Activated CD4-positive, alpha-beta T cell treated with anti-CD3 and anti-CD28 coated beads, Interleukin-2, amount 50 U/mL, for 1 hour (primary cell): ENCODE measurements at places on chromosomes 3 and 15.

DNA sequence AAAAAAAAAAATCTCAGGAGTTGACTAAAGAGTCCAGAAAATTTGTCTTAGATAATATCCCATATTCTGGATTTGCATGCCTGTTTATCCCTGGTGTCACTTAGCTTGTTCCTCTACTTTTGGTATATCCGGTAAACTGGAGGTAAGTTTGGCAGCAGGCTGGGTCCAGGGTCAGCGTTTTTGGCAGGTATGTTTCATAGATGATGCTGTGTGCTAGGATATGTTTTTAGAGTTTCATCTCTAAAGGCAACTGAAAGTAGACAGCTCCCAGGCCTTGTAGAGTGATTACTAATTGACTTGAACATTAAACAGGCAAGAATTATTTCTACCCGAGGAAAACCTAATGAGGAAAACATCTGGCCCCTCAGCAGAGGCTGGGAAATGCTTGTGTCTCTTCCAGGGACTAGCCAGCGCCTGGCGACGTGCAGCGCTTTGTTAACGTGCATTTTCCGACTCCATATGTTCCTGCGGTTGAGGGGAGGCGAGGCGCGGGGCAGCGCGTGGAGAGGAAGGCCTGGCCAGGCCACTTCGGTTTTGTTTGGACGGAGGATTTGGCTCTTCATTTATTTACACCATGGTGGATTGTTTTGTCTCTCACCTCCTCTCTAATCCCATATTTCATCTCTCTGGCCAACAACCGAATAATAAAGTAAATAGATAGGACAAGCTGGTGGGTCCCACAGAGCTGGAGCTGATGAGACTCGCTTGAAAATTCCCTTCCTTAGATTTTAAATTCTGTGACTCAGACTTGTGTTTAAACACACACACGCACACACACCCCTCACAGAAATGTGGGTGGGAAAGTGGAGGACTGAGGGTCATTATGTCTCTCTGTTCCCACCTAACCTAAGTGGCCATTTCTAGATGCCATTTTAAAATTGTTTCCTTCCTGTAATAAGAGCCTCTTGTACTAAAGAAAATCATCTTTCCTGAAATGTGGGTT, 65.3 kb downstream of the ASB7 start:
- no peak for DNase-seq

DNA sequence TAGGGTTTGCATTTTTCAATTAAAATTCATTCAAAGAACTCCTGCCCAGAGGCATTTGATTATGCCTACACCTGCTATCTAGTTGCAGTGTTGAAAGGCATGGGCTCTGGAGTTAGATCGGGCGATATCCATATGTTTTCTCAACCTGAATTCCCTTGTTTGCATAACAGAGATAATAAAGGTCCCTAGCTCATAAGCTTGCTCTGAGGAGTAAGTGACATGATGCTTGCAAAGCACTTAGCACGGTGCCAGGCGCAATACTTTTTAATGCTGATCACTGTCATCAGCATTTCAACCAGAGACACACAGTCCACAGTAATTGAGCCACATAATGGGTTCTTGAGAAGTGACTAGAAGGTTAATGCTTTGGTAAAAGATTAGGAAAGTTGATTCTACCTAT, 106.3 kb upstream of the SAMMSON start:
- DNase-seq: no peak

DNA sequence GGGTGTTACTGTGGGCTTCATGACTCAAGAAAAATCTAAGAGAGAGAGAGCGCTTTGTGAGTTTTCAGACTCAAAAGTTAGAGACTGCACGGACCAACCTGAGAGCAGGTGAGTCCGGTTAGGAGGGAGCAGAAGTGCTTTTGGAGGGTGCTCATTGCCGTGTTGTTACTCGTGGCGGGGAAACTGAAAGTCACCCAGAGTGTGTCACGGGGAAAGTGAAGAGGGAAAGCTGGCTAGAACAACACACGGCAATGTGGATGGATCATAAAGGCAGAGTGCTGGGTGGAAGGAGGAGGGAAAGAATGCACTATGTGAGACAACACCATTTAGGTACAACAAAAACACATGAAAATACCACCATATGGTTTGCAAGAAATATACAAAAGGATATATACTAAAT, 112.3 kb downstream of the BDH1 start:
- DNase-seq: no peak

DNA sequence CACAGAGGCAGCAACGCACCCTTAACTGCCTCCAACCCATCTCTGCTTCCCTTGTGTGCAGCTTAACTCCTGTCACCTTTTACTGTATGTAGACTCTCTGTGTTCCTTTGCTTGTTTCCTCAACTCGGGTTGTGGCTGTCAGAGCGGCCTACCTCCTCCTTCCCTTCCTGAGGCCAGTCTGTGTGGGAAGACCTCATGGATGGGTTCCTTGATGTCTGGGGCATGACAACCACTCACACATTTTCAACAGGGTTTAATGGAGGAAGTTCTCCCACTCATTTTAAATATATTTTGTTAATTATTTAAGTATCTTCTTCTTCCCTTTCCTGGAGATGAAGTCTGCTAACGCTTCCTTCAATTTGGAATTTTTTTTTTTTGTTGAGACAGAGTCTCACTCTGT, 1.8 kb upstream of the CSPG5 start:
- no peak for DNase-seq

DNA sequence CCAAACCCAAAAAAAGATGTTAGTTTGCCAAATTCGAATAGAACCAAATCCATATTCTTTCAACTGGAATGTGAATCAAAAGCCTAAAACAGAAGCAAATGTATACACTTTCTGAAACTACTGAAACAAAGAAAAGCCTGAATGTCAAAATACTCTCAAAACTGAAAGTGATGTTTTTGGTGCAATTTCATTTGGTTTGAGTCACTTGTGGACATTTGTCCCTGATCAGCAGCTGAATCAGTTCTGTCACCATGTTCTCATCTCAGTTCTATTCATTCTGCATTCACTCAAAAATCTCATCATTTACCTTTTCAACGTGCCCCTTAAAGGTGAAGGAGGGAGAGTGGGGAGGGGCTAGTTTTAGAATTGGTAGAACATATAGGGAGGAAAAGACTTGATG, 266.8 kb downstream of the ABHD5 start:
- DNase-seq: no peak

- no peak for DNase-seq
Observed at GRCh38 chr15:42457445-42458442, 33.2 kb downstream of the ZNF106 start.

GRCh38 chr3:104537323-104537722, 829.4 kb upstream of the ALCAM start:
- DNase-seq: no peak

DNA sequence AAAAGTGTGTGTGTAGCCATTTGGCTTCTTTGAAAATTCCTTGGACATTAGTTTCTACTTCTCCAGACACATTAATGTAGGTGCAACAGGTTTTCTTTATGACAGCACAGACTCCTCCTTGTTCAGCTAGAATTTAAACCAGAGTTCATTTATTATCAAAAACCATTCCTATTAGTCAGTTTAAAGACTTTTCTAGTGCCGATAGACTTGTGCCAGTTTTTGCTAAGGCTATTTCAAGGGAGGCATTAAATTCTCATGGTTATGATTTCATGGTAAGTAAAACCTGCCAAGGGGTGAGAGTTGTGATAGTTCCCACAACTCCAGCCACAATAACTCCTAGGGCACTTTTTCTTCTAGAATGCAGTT, 20.6 kb upstream of the SENP7 start:
- DNase-seq: no peak

DNA sequence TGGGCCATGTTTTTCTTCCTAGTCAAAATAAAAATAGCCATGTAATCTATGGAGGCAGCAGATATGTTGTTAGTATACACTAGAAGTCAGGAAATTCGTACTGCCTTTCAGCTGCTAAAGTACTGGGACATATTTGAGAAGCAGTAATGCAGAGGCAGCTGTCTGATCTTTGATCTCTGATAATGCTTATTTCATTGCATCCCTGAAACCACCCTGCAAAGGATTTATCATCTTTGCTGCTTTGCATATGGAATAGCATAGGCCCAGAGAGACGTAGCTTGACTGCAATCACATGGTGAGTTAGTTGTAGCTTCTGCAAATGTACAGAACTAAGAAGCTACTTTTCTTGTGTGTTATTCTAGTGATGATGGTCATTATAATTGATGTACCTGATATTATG, 52.4 kb downstream of the RBM6 start:
- DNase-seq: no peak

GRCh38 chr3:32816439-32817256, 1.1 kb upstream of the TRIM71 start:
- DNase-seq: no peak

GRCh38 chr3:190056742-190057141, 64.0 kb downstream of the P3H2 start:
- DNase-seq: no peak

DNA sequence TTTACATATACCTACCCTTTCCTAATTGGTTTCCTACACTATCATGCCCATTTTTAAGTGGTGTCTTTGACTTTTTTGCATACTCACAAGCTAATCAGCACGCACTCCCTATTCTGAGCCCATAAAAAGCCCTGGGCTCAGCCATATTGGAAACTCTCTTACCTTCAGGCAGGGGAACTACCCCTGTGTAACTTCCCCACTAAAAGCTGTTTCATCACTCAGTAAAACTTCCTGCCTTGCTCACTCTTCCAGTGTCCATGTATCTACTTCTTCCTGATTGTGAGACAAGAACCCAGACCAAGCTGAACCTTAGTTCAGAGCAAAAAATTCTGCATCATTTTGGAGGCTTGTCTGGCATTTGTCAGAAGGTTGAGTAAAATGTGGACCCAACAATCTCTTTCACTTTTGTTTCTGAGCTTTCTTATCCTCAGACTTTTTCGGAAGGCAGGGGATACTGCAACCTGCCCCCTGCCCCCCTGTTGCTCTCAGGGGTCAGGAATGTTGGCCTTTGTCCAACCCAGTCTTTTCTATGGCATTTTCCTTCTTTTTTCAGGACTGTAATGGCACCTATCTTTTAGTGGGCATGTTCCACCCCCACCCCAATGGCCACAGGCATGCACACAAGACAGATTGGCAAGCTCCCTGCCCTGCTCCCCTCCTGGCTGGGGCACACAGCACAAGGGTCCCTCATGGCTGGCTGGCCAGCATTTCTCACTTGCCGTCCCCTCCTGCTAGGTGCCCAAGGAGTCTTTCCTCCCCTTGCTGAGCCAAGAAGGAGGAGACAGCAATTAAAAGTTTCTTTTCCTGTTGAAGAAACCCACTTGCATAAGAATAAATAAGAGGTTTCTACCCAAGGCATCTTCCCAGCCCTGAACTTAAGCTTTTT, 26.3 kb upstream of the TMEM45A start:
- no peak for DNase-seq

DNA sequence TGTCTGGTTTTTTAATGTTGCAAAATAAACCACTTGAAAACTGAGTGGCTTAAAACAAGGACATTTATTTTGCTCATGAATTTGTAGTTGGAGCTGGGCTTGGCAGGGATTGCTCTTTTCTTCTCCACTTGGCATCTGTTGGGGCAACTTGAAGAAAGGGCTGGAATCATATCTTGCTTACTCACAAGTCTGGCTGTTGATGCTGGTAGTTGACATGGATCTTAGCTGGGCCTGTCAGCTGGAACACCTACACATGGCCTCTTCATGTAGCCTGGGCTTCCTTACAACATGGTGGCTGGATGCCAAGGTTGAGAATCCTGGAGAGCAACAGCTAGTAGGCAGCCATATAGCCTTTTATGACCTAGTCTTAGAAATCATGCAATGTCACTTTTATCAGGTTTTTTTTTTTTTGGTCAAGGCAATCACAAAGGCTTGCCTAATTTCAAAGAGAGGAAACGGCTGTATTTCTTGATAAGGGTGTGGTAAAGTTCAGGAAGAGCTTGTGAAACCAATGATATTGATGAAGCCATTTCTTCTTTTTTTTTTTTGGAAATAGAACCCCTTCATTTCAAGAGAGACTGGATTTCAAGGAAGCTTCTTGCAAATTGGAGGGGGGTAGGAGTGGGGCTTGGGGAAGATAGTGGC, 262.1 kb downstream of the IL20RB start:
- no peak for DNase-seq

GRCh38 chr3:69484507-69485393, 98.9 kb upstream of the FRMD4B start:
- no peak for DNase-seq

- no peak for DNase-seq
Observed at GRCh38 chr15:99239545-99240198, 9.7 kb downstream of the TTC23 start.

DNA sequence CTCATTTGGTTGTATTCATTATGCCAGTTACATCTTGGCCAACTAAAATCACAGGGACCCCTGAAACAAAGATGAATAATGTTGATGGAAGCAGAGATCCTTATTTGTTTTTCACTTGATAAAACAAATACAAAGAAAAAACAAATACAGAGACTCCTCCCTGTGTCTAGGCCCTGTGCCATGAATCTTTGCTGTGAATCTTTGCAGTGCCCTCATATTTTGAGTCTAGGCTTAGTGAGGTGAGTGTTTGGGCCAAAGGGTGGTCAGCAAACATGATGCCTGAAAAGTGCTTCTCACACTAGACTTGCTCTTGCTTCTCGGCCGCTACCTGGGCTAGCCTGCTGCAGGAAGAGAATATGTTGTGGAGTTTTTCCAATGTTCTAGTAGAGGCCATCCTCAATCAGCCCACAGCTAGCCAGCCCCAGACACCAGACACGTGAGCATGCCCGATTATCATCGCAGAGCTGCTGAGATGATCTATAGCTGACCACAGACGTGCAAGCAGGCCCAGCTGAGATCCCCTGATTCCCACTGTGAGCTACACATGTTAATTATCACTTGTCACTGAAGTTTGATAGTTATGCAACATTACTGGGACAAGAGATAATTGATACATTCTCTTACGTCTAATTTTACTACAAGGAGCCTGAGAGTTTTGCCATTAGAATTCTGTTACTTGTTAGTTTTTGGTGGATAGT, 191.4 kb downstream of the THRB start:
- no peak for DNase-seq

DNA sequence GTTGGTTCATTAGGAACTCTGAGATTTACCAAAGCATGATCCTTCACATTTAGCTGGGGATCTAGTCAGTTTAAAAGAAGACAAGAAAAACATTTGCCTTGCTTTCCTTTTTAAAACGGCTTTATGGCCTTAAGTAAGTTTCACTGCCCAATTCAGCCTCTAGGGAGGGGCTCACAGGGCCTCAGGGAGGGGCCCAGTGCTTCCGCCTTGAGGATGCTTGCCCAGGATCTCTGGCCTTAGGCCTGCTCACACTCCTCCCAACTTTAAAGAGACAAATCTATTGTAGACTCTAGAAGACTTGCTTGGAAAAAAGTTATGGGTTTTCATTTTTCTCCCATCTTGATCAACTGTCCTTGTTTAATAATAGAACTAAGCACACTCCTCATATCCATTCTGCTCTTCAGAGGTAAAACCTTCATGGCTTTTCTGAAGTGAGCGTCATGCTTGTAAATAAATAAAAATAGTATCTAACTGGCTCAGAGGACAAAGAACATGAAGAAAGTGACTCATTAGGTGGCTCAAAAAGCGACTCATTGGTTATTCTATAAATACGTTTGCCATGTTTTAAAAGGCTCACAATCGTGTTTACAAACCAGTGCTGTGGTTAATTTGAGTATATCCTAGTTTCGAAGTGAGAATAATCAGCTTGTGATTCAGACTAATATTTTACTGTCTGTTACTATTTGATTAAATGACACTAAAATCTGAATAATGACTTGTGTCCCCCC, 13.7 kb downstream of the PDHB start:
- DNase-seq: no peak

GRCh38 chr3:194849166-194849875, 163.6 kb downstream of the FAM43A start:
- no peak for DNase-seq
